Bronchial epithelial cell (primary cell): ENCODE measurements at places on chromosomes 12 and 14. TPM values are rescaled to one million over a fixed set of nuclear protein-coding genes. Genes with fewer than 3 reads are reported as not detected.

Gene SLC7A7
- total RNA-seq: 0.51 and 0.79 TPM in 2 replicates

Gene KCNMB4
- 0.26 and 0.79 TPM in 2 replicates for total RNA-seq

Gene GPR137C
- under 0.01 and 0.26 TPM in 2 replicates for total RNA-seq

Gene DENR
- 35.3 and 49.7 TPM in 2 replicates for total RNA-seq

Gene RABGGTA
- 32.6 and 58.9 TPM in 2 replicates for total RNA-seq
